ENCODE measurements at places on chromosomes 1 and 21. TPM values are rescaled to one million over a fixed set of nuclear protein-coding genes. Genes with fewer than 3 reads are reported as not detected.

Gene EPHA10
- 0.59 TPM for polyA plus RNA-seq

Gene NCAM2
- polyA plus RNA-seq: not detected

DNA sequence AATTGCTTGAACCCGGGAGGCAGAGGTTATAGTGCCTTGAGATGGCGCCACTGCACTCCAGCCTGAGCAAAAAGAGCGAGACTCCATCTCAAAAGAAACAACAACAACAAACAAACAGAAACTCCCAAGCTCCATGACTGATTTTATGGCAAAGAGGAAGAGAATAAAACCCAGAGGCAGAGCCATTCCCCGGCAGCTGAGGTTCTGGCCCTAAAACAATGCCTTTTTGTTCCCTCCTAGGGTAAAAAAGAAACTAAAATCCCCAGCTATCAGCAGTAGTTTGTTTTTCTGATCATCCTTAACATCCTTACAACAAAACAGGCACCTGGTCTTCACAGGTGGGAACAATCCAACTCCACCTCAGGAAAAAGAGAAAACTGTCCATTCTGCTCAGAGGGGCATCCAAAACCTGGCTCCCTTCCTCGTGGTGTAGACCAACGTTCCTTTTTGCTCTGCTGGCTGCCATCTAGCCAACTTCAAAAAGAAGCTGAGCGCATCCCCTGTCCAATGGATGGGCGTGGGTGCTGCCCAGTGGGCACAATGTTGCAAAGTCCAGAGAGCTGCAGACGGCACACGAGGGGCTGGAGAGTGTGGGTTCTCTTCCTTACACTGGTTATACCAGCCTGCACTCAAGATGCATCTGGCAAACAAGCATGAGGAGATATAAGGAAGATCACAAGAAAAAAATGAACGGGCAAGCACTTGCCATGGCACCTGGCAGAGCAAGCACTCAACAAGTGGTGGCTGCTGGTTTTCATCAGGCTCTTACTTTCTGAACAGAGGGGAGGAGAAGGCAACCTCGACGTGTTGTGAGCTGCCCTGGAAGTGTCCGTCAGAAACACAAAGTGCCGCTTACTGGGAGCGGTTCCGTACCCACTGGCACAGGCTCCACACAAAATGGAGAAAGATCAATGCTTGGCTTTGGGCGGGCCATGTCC is 54.7 kb downstream of the SLC66A1 start:
- no peak for DNase-seq

DNA sequence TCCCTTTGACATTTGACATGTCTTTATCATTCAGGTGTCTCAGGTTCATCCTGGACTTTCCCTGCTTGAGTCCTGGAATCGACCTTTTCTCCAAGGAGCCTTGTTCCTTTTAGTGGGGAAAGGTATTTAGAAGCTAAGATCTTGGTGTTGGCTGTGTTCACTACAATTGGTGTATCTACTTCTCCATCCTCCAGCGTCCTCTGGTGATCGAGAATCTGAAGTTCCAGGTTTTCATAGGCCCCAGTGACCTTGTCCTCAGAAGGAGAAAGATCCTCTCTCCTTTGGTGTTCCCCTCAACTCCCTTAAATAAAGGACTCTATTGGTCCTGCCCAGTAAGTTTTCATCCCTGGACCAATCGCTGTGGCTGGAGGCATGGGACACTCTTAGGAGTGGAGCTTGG is 22.1 kb downstream of the MROH7 start:
- DNase-seq: no peak

DNA sequence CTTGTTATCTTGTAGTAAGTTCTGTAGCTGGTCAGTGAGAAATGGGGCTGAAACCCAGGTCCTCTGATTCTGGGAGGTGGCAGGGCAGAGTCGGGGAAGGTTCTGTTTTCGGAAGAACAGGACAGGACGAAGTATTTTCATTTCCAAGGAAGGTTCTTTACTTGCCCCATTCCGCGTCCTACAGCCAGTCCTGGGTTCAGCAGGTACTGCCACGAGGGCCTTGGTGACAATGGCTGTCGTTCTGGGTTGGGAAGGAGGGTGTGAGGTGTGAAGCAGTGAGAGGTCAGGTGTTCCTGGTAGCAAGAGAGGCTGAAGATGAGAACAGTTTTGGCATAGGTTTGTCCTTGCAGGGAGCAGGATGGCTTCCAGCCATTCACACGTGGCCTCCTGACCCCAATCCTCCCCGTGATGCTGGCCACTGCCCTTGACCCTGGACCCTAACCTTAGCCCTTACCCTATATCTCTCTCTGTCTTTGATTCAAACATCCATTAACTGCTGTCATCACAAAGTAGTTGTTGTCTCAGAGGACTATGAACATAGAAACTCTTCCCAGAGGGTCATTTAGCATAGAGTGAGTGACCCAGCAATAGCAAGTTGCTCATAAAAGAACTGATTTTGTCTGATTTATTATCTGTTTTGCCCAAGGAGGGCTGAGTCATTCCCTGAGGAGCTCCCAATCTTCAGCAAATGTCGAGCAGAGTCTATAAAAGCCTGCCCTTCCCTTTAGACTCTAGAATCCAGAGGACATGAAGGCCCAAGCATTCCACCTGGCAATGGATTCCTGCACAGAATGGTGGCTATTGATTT is 25.0 kb downstream of the VASH2 start:
- DNase-seq: no peak

- no peak for DNase-seq
Measured at GRCh38 chr1:153430561-153430960, 14.2 kb downstream of the S100A7A start.
